Epithelial cell of proximal tubule (primary cell): ENCODE measurements at places on chromosomes 3 and 15.

GRCh38 chr15:86159468-86159867, 79.8 kb downstream of the AGBL1 start:
- DNase-seq, result no peak

DNA sequence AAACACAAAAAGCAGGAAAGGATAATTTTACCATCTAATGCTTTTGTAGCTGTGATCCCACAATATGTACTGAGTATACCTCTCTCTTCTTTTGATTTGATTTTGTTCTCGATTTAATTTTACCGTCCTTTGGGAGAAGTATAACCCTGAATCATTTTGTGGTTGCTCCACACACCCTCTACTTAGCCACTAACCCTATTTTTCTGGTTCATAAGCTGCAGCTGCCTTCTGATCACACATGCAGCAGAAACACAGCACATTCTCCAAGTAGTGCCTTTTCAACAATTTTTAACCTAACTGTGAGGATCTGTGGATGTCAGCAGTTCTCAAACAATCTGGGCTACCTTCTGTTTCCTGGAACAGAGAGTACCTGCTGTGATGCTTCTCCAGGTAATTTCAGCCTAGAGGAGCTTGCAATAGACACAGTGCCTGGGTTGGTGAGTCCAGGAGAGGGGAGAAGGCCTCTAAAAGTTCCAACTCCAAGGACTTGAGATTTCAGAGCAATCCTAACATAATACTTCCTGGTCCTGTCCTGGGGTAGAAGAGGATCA, 40.3 kb downstream of the HGD start:
- no peak for DNase-seq

GRCh38 chr3:142210608-142211007, 14.8 kb downstream of the GK5 start:
- no peak for DNase-seq

DNA sequence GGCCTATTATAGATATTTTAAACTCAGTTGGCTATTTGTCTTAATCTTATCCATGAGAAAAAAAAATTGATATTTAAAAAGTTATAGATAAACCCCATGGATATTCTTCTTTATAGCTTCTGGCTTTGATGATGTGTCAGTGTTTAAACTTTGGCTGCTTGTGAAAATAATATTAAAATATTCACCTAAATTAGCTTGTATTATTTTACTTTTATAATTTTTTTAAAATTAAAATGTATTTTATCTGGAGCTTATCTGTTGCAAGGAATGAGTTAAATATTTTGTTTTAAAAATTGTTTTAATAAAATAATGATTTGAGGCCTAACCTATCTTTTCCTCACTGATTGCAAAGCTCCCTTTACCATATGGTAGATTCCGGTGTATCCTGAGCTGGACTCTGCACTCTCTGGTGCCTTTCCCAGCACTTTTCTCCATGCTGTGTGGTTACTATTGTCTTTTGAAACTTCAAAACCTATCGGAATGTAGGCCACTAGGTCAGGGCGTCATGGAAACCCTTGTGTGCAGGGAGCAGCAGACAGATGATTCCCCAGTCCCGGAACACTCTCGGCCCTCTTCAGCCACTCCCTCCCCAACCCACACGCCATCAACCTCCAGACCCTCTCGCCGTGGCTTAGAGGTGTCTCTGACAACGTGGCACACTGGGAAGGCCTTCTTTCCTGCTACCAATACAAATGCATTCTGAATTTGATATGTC, 252.3 kb upstream of the ATP10A start:
- DNase-seq, result peak; percentile 10

- DNase-seq, result no peak
Observed at GRCh38 chr3:17329927-17330326, 412.5 kb downstream of the TBC1D5 start.

DNA sequence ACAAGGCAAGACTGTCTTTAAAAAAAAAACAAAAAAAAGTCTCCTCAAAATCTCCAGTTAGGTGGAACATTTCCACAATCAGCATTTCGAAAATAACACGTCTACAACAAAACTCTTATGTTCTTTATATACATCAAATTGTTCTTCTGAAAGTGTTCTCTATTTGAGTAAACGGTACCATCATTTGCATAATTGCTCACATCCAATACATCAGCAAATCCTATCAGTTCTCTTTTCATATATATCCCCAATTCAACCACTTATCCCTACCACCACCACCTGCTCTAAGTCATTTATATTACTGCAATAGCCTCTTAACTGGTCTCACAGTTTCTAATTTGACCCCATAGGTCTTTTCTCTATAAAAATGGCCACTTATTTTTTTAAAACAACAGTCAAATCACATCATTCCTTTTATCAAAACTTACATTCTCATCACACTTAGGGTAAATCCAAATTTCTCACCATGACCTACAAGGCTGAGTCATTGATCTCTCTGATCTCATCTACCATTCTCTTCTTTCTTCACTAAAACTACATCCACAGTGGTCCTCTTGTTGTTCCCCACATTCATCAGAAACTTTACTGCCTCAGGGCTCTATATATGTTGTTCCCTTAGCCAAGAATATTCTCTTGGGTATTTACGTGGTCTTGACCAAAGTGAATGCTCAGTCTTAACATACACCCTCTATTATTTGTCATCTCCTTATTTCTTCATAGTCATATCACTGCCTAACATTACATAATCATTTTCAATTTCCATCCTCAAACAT, 237.0 kb downstream of the SCAPER start:
- DNase-seq, result no peak

DNA sequence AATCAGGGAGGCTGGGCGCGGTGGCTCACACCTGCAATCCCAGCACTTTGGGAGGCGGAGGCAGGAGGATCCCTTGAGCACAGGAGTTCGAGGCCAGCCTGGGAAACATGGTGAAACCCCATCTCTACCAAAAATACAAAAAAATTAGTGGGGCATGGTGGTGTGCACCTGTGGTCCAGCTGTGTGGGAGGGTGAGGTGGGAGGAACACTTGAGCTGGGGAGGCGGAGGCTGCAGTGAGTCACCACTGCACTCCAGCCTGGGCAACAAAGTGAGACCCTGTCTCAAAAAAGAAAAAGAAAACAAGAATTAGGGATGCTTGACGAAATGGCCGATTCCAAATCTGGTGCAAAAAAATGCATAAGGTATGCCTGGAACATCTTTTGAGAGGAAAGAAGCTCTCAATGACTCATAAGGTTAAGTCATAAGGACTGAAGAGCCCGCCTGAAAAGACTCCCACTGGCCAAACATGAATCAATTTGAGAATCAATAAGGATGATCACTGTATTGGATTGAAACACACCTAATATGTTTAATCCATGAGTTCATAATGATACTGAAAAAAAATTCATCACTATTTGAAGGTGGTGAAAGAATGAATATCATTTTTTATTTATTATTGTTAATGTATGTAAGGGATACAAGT, 27.7 kb downstream of the BLM start:
- DNase-seq, result no peak

DNA sequence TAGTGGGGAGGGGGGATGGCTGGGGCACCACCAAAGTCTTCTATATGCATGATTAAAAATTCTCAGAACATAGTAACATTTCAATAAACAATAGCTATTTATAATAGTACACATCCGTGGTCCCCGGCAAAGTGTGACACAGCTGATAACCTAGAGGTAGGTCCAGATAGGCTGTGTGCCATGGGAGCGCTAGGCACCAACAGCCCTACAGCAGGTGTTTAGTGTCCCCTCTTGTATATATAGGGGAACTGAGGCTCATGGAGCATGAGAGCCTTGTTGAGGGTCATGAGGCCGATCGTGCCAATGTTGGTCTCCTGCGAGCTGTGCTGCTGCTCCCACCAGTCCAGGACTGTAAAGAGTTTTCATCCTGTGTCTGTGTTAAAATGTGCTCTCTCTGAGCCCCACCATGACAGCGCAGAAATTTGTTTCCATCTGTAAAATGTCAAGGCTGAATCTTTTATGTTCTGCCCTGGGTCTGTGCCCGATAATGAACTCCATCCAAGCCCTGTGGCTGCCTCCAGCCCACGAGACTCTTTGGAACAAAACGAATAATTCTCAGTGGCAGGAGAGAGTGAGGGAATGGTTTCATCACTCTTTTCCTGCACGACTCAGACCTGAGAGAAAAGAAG, 14.5 kb downstream of the TMEM158 start:
- DNase-seq, result no peak

GRCh38 chr3:16767006-16767405, 117.7 kb upstream of the PLCL2 start:
- DNase-seq, result no peak

DNA sequence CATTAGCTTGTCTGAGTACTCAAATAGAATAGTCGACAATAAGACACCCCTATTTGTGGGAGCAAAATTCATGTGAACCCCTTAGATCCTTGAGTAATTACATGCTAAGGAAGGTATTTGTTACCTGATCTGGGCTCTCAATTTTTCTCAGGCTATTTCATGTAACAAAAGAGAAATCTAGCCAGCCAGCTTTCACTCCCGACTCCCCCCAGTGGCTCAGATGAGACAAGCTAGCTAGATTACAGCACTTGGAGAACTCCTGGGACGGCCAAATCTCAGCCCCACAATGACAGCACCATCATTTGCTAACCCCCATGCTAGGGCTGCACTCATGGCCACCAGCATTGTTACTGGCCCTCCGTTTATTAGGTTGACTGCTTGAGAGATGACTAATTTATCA, 41.3 kb downstream of the GLDN start:
- DNase-seq, result no peak

- peak; percentile 92 for DNase-seq
Observed at GRCh38 chr3:30578479-30578878, 27.9 kb upstream of the TGFBR2 start.

- no peak for DNase-seq
Observed at GRCh38 chr3:113736548-113737089, 9.4 kb downstream of the NAA50 start.

GRCh38 chr3:161430307-161430706, 59.0 kb upstream of the SPTSSB start:
- DNase-seq, result no peak

- DNase-seq, result no peak
Observed at GRCh38 chr15:79283252-79284048, 928 bp downstream of the ANKRD34C start.

DNA sequence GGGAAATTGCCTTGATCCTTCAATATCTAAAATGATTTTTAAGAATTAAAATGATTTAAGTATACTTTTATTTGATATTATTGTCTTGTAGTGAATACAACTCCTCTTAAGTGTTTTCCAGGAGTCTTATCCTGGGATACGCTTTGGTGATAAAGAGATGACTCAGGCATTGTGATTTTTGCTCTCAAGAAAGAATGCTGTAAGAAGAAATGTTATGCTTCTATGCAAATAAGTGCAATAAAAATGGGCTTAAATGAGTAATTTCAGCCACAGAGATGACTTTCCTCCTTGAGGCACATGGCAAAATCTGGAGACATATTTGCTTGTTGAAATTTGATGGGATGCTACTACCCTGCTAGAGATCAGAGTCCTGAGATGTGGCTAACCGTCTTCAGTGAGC, 358.6 kb upstream of the BCHE start:
- DNase-seq, result no peak

DNA sequence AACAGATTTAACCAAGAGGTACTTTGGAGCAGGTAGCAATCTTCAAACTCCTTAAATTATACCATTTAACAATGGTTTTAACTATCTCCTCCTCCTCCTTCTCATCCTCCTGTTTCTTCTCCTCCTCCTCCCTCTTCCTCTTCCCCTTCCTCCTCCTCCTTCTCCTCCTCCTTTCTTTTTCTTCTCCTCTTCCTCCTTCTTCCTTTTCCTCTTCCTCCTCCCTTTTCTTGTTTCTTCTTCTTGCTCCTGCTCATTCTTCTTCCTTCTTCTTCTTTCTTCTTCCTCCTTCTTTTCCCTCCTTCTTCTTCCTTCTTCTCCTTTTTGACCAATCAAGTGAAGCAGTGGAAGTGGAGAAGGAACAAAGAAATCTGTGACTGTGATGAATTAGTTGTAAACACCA, 14.1 kb downstream of the PATL2 start:
- DNase-seq, result no peak

DNA sequence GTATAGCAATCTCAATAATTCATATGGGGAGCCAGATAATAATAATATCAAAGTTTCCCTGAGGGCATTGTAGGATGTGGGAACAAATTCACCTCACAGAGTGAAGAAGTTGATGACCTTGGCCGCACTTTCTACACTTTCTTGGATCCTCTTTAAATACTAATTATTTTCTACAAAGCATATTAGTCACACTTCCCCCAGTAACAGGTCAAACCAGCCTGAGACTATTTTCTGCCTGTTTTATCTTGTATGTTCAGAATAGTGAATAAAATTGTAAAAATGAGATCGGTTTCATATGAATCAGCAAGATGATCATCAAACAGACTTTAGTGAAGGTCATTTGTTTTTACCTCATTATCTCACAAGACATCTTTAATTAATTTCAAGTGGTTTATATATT, 2.3 kb upstream of the OR5K3 start:
- DNase-seq, result no peak

DNA sequence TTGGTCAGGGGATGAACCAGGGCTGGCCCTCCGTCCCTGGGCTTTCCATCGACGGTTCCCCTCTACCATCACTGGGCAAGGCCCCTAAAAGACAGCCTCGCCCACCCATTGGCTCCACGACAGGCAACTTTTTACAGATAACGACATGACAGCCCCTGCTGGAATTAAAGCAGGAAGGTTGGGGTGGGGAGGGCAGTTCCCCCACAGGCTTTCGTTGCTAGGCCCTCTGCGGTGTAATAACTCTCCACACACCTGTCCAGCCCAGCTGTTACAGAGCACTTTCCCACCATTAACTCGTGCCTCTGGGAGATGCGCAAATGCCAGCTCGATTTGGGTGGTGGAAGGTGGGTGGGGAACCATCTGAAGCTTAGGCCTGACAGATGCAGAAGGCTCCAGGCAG, 264.2 kb upstream of the TLE3 start:
- no peak for DNase-seq

- no peak for DNase-seq
Observed at GRCh38 chr3:138230525-138230924, 43.4 kb downstream of the ARMC8 start.

DNA sequence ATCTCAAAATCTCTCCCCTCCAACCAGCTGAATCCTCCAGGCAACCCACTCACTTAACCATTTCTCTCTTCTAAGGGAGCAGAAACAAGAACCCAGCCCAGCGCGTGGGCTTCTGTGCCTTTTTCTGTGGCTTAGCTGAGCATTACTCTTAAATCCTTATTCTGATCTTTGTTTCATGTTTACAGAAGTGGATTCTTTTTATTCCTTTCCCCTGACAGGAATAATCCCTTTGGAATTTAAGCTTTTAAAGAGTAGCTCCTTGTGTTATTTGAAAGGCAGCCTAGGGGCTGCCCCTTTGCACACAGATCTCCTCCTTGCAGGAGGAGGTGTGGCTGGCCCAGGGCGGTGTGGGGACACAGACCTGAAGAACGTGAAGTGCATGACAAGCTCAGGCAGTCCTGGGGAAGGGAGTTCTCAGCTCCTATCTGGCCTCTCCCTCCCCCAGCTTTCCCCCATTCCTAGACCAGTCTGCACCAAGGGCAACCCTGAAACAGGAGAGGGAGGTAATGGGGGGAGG, 77.1 kb upstream of the UBE2E1 start:
- no peak for DNase-seq

- no peak for DNase-seq
Observed at GRCh38 chr3:9123840-9124239, 125.6 kb downstream of the SRGAP3 start.

- DNase-seq, result no peak
Observed at GRCh38 chr3:39819899-39820298, 10.5 kb downstream of the MYRIP start.
